ENCODE measurements at places on chromosomes 7 and 10. TPM values are rescaled to one million over a fixed set of nuclear protein-coding genes. Genes with fewer than 3 reads are reported as not detected.

Gene FOXI2
- total RNA-seq = not detected

Gene PKD1L1
- 2.8 TPM for total RNA-seq

Gene THSD7A
- total RNA-seq = not detected

Gene CCDC172
- total RNA-seq = not detected

Gene TMEM176B
- not detected for total RNA-seq

Gene SORCS1
- total RNA-seq = not detected

Gene CDHR1
- total RNA-seq = not detected

- no peak overlapping the region for H3K4me3 ChIP-seq
- no peak overlapping the region for H3K27ac ChIP-seq
- no peaks in the 10 kb centered on the region for H3K27me3 ChIP-seq
- no peaks in the 10 kb centered on the region for H3K36me3 ChIP-seq
Observed at GRCh38 chr7:158816995-158817394, 12.3 kb downstream of the ESYT2 start.

DNA sequence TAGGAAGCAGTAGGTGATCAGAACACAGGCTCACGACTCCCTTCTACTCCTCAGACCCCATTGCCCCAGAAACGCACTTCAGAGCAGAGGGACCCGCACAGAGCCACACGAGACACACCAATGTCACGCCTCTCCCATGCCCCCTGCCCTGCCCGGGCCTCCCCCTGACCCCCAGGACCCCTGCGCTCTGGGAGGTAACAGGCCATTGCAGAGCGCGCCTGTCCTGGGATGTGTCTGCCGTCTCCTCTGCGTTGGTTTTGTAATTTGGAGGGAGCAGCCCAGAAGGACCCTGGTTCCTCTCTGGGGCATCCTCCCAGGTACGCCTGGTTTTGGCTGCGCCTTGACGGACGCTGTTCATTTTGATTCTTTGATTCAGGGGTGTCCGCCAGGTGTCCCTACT is 85.4 kb downstream of the UNCX start:
- no peaks in the 10 kb centered on the region for H3K27me3 ChIP-seq
- no peaks in the 10 kb centered on the region for H3K4me1 ChIP-seq

DNA sequence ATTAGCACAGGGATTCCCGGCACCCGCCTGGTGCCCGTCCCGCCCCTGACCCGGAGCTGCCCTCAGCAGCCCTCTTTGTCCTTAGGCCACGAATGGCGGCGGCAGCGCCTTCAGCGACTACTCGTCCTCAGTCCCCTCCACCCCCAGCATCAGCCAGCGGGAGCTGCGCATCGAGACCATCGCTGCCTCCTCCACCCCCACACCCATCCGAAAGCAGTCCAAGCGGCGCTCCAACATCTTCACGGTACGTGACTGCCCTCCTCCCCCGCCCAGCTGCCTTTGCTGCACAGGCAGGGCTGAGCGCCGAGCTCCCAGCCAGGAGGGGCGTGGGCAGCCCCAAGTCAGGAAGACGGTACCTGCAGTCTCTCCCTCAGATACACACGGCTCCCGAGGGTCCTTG is 33.6 kb downstream of the AGAP3 start:
- no peaks in the 10 kb centered on the region for H3K27me3 ChIP-seq
- no peak for DNase-seq
- H3K4me1 ChIP-seq = no peaks in the 10 kb centered on the region
- H3K36me3 ChIP-seq = no peaks in the 10 kb centered on the region
- no peak overlapping the region for H3K27ac ChIP-seq
- no peak overlapping the region for H3K4me3 ChIP-seq

GRCh38 chr10:8150401-8150905 is 96.0 kb downstream of the GATA3 start:
- H3K36me3 ChIP-seq = no peaks in the 10 kb centered on the region
- H3K4me3 ChIP-seq = no peak overlapping the region
- H3K4me1 ChIP-seq = no peaks in the 10 kb centered on the region

DNA sequence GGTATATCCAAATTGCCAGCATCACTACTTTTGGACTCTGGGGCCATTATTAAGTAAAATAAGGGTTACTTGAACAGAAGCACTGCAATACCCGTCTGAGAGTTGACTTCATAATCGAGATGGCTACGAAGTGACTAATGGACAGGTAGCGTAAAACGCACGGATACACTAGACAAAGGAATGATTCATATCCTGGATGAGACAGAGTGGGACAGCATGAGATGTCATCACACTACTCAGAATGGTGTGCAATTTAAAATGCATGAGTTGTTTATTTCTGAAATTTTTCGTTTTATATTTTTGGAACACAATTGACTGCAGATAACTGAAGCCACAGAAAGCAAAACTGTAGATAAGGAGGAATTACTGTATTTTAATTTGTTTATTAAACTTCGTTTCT is 421.5 kb upstream of the LRGUK start:
- no peak for DNase-seq
- no peak overlapping the region for H3K4me3 ChIP-seq
- H3K27me3 ChIP-seq = no peaks in the 10 kb centered on the region
- H3K36me3 ChIP-seq = no peaks in the 10 kb centered on the region

GRCh38 chr10:118729200-118729599 is 25.6 kb downstream of the CACUL1 start:
- H3K4me1 ChIP-seq = peaks cover 43% of the 10 kb centered on the region
- no peaks in the 10 kb centered on the region for H3K27me3 ChIP-seq
- H3K4me3 ChIP-seq = no peak overlapping the region
- no peak for DNase-seq
- peak overlapping the region; percentile 62 for H3K27ac ChIP-seq

DNA sequence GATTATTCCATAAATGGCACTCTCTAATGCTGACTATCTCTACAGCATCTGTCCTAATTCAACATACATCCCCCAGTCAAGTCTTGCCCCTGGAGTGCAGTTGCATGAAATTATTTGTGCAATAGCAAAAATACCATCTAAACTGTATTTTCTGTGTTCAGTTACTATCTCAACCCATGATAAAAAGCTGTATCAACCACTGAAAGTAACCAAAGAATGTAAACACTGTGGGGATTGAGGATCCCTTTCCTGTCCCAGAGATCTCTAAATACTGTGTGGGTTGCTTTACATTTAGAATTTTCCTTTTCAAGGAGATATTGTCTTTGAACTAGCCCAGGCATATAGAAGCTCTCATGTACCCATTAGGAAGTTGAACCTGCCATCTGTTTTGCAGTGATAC is 23.9 kb upstream of the DGKI start:
- H3K27me3 ChIP-seq = no peaks in the 10 kb centered on the region
- H3K36me3 ChIP-seq = no peaks in the 10 kb centered on the region
- H3K4me1 ChIP-seq = no peaks in the 10 kb centered on the region
- no peak overlapping the region for H3K4me3 ChIP-seq
- H3K27ac ChIP-seq = no peak overlapping the region

DNA sequence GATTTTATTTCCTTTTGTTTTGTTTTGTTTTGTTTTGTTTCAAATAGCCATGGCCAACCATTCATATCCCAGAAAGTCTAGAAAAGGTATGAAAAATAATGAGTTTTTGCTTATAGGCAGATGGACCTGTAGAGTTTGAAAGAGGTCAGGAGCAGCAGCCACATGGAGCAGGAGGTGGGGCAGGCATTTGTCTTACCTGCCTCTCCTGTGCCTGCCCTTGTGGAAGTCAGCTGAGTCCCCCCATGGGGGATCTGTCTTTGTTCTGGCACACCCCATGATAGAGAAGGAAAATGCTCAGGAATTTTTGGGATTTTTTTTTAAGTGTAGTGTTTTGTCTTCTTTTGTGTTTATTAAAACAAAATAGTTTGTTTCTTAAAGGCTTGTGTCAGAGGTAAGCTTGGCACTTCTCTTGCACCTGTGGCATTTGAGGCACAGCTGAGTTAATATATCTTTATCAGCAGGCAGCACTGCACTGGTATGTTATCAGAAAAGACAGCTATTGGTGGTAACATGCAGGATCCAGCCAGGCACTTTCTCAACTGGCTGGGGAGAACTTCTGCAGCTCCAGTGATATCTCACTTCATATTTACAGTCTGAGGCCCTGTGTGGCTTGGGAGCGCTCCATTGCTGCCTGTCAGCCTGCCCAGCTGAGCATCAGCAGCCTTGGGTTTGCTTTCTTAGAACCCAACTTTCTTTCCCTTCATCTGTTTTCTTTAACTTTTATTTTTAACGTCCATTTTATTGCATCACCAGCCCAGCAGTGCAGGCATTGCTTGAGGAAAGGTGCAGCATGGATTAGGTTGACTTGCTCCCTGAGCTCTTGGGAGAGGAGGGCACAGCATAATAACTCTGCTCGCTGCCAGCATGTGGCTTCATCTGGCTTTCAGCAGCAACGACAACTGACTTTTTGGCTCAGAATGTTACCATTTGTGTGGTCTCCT is 44.4 kb downstream of the LRRC4 start:
- H3K27ac ChIP-seq = peak overlapping the region; percentile 44
- peaks cover 53% of the 10 kb centered on the region for H3K4me1 ChIP-seq
- no peak for DNase-seq

DNA sequence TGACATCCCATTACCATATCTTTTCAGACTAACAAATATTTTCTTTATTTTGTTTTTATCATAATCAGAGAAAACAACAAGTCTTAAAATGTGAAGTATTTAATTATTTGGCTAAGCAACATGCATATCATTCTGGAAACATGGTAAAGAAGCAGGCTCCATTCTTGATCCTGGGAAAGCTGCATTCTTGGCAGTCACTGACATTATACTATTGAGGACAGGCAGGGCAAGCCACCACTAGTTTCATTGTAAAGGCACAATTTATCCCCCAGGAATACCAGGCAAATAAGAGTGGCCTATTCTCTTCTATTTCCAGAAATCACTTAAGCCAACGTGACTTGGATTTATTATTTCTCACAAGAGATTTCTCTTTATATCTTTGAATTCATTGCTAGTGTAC is 153.8 kb upstream of the AKR1E2 start:
- no peaks in the 10 kb centered on the region for H3K27me3 ChIP-seq
- no peak overlapping the region for H3K27ac ChIP-seq
- no peak overlapping the region for H3K4me3 ChIP-seq
- H3K36me3 ChIP-seq = no peaks in the 10 kb centered on the region

DNA sequence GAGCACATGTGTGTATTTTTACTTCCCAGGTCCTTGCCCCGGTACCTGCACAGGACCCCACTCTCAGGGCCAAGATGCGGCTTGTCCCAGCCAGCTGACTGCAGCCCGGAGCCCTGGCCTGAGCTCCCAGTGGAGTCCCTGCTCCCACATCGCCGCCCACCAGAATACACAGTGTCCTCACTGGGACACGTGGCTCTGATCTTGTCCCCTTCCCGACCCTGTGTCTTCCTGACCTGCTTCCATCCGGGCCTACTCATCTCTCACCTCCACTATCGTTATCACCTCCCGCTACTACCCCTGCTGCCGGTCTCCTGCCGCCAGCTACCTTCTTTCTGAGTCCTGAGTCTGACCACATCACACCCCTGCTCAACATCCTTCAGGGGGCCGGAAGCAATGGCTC is 146.3 kb upstream of the CHST15 start:
- no peak for DNase-seq
- H3K36me3 ChIP-seq = no peaks in the 10 kb centered on the region
- H3K4me3 ChIP-seq = no peak overlapping the region
- H3K27ac ChIP-seq = no peak overlapping the region
- no peaks in the 10 kb centered on the region for H3K27me3 ChIP-seq

GRCh38 chr7:17131060-17131345 is 167.4 kb upstream of the AHR start:
- H3K27ac ChIP-seq = no peak overlapping the region
- no peaks in the 10 kb centered on the region for H3K36me3 ChIP-seq
- H3K4me3 ChIP-seq = no peak overlapping the region
- no peaks in the 10 kb centered on the region for H3K4me1 ChIP-seq
- no peaks in the 10 kb centered on the region for H3K27me3 ChIP-seq
- no peak for DNase-seq

DNA sequence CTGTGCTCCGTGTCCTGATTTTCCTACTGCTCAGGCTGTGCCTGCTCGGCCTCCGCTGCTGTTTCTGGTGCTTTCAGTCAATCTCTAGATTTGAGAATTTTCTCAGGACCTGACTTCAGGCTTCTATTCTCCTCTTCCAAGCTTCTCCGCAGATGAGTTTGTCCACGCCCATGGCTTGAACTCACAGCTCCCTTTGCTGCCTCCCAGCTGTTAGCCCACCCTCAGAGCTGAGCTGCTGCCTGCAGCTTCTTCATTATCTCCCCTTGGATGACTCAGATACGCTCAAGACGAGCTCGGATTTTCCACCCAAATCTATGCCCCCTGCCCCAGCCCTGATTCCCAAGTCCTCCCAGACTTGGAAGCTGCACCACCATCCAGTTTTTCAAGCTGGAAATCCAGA is 104.7 kb downstream of the FGFR2 start:
- H3K4me1 ChIP-seq = no peaks in the 10 kb centered on the region
- H3K4me3 ChIP-seq = no peak overlapping the region
- DNase-seq = no peak
- no peaks in the 10 kb centered on the region for H3K27me3 ChIP-seq

All from Karpas-422 (cell line).